ENCODE measurements at places on chromosomes 4 and X. TPM values are rescaled to one million over a fixed set of nuclear protein-coding genes. Genes with fewer than 3 reads are reported as not detected.

- no peak for DNase-seq
Measured at GRCh38 chr4:92099861-92100260, 203.9 kb upstream of the GRID2 start.

- no peak for DNase-seq
Measured at GRCh38 chr4:5474756-5475155, 233.6 kb downstream of the EVC2 start.

DNA sequence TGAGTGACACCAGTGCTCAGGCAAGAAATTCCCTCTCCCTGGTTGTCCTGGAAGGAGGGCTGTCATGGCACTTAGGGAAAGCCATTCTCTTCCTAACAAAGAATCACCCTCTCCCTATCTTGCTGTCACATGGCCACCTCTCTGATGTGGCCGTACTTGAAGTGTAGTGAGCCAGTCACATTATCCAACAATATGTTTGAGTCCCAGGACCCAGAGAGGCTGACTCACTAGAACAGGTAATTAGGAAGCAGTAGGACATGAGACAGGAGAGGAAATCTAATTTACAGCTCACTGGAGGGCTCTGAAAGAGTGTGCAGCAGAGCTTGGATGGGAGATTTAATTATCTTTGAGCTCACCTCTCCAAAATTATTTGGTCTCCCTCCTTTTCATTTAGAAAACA, 299.1 kb downstream of the ARHGAP24 start:
- no peak for DNase-seq

AADAT gene
- not detected for total RNA-seq

Measured in activated naive CD4-positive, alpha-beta T cell treated with anti-CD3 and anti-CD28 coated beads, Interleukin-2, amount 50 U/mL, for 72 hours (primary cell).